ENCODE measurements at places on chromosomes 6 and 20. TPM values are rescaled to one million over a fixed set of nuclear protein-coding genes. Genes with fewer than 3 reads are reported as not detected.

DNA sequence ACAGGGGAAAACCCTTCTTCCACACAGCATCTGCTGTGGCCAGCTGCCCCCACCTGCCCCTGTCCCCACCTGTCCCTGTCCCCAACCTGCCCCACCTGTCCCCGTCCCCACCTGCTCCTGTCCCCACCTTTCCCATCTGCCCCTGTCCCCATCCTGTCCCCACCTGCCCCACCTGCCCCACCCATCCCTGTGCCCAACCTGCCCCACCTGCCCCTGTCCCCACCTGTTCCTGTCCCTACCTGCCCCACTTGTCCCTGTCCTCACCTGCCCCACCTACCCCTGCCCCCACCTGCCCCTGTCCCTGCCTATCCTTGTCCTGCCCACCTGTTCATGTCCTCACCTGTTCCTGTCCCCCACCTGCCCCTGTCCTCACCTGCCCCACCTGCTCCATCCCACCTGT is 6.4 kb upstream of the MYT1 start:
- H3K27ac ChIP-seq: no peak overlapping the region
- H3K27me3 ChIP-seq: peaks cover 33% of the 10 kb centered on the region
- no peak for DNase-seq
- H3K36me3 ChIP-seq: no peaks in the 10 kb centered on the region
- H3K4me1 ChIP-seq: peaks cover 1% of the 10 kb centered on the region

DNA sequence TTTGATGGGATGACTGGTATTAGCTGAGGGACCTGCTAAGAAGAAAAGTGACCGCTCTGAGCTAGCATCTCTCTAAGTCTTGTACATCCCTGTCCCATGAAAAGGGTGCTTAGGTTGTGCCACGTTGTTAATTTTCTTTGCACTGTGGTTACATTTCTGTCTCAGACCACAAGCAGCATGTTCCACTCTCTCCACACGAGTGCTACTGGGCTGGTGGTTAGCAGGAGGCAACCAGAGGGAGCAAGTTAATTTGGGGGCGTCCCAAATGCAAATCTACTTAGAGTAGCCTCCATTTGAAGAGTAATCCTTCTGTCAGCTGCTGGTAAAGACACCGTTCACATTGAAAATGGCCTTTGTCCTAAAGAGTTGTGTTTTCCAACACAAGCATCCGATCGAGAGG is 3.4 kb upstream of the SCML4 start:
- H3K27ac ChIP-seq: no peak overlapping the region
- no peaks in the 10 kb centered on the region for H3K36me3 ChIP-seq
- DNase-seq: peak; percentile 59
- peaks cover 40% of the 10 kb centered on the region for H3K4me1 ChIP-seq

GRCh38 chr6:33609019-33609418 is 12.1 kb upstream of the ITPR3 start:
- H3K4me1 ChIP-seq: no peaks in the 10 kb centered on the region
- no peak for DNase-seq
- peaks cover 2% of the 10 kb centered on the region for H3K27me3 ChIP-seq
- H3K4me3 ChIP-seq: no peak overlapping the region
- H3K36me3 ChIP-seq: no peaks in the 10 kb centered on the region

GRCh38 chr20:56501116-56501515 is 23.4 kb upstream of the FAM209A start:
- H3K27me3 ChIP-seq: no peaks in the 10 kb centered on the region
- peaks cover 19% of the 10 kb centered on the region for H3K4me1 ChIP-seq
- DNase-seq: no peak
- peaks cover 22% of the 10 kb centered on the region for H3K36me3 ChIP-seq
- no peak overlapping the region for H3K4me3 ChIP-seq

DNA sequence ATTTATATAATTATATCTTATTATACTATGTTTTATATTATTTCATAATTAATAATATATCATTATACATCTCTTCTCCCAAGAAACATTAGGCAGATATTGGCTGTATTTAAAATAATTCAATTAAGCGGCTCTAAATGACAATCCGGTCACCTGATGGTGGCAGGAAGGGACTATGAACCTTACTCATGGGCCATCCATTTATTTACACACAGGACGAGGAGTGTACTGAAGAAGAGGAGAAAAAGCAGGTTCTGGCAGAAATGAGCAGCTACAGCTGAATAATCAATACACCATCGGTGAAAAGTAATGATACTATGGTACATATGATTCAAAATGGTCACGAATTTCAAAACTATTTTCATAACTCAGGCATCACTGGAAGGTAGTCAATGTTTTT is 277.7 kb downstream of the KIF16B start:
- H3K27ac ChIP-seq: no peak overlapping the region
- H3K4me1 ChIP-seq: no peaks in the 10 kb centered on the region
- no peaks in the 10 kb centered on the region for H3K27me3 ChIP-seq
- DNase-seq: no peak
- peaks cover 23% of the 10 kb centered on the region for H3K36me3 ChIP-seq

- no peak overlapping the region for H3K27ac ChIP-seq
- peaks cover 34% of the 10 kb centered on the region for H3K4me1 ChIP-seq
- H3K4me3 ChIP-seq: no peak overlapping the region
- DNase-seq: no peak
- peaks cover 58% of the 10 kb centered on the region for H3K36me3 ChIP-seq
These were observed 3.8 kb downstream of the PRR3 start for GRCh38 chr6:30560930-30561329.

DNA sequence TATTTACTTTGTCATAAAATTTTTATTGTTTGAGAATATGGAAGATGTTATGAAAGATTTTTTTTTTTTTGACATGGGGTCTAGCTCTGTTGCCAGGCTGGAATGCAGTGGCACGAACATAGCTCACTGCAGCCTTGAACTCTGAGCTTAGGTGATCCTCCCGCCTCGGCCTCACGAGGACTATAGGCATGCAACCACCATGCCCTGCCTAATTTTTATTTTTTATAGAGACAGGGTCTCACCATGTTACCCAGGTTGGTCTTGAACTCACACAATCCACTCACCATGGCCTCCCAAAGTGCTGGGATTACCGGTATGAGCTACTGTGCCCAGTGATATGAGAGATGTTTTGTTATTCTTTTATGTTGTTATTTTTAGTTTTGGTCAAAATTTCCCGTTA is 295.8 kb downstream of the TBC1D7 start:
- H3K4me3 ChIP-seq: no peak overlapping the region
- no peak overlapping the region for H3K27ac ChIP-seq
- DNase-seq: no peak
- no peaks in the 10 kb centered on the region for H3K36me3 ChIP-seq
- peaks cover 8% of the 10 kb centered on the region for H3K27me3 ChIP-seq

DNA sequence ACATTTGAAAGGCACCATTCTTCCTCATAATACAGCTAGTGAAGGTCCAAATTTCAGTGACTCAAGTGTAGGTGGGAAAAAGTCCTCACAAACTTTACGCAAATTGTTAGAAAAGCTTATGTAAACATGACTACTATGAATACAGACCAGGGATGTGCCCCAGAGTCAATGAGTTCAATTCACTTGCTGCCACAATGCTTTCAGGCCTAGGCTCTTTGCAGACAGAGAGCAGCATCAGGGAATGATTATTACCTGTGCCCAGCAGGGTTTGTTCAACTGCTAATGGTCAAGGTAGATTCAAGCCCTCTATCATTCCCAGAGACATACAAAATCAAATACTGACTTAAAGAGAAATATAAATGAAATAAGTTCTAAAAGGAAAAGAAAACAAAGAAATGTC is 84.0 kb downstream of the LAMA2 start:
- H3K27ac ChIP-seq: no peak overlapping the region
- H3K27me3 ChIP-seq: no peaks in the 10 kb centered on the region
- H3K4me1 ChIP-seq: no peaks in the 10 kb centered on the region
- H3K4me3 ChIP-seq: no peak overlapping the region
- no peaks in the 10 kb centered on the region for H3K36me3 ChIP-seq

GRCh38 chr20:49843139-49843538 is 30.5 kb downstream of the SLC9A8 start:
- no peak overlapping the region for H3K27ac ChIP-seq
- no peaks in the 10 kb centered on the region for H3K27me3 ChIP-seq
- H3K4me3 ChIP-seq: no peak overlapping the region
- H3K4me1 ChIP-seq: no peaks in the 10 kb centered on the region

- no peaks in the 10 kb centered on the region for H3K27me3 ChIP-seq
- no peak overlapping the region for H3K27ac ChIP-seq
- no peaks in the 10 kb centered on the region for H3K4me1 ChIP-seq
- DNase-seq: no peak
- no peaks in the 10 kb centered on the region for H3K36me3 ChIP-seq
- H3K4me3 ChIP-seq: no peak overlapping the region
These were observed 3.7 kb downstream of the FLRT3 start for GRCh38 chr20:14333721-14334120.

- peaks cover 5% of the 10 kb centered on the region for H3K36me3 ChIP-seq
- H3K27me3 ChIP-seq: no peaks in the 10 kb centered on the region
- DNase-seq: no peak
- no peak overlapping the region for H3K4me3 ChIP-seq
These were observed 116.5 kb downstream of the TCP11 start for GRCh38 chr6:35024551-35025054.

DNA sequence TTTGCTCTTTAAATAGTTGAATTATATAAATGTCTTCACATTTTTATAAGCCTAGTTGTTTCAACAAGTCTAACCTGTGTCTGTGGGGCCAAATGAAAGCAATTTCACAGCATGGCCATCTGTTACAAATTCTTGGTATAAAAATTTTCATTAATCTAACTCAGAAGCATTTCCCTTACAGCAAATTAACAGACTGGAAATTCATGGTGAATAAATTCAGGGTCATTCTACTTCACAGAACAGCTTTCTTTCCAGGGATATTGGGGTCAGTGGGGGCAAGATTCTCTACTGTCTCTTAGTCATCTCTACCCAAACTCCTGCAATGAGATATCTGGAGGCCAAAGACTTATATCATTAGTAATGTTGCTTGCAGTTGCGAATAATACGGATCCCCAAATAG is 352.1 kb downstream of the MMUT start:
- H3K4me3 ChIP-seq: no peak overlapping the region
- no peak for DNase-seq
- H3K27me3 ChIP-seq: no peaks in the 10 kb centered on the region
- no peaks in the 10 kb centered on the region for H3K4me1 ChIP-seq
- no peak overlapping the region for H3K27ac ChIP-seq
- H3K36me3 ChIP-seq: no peaks in the 10 kb centered on the region

The INSM1 gene
- 6.8 TPM for total RNA-seq

The OOEP gene
- total RNA-seq: 0.55 TPM

The ID4 gene
- not detected for total RNA-seq

The DDO gene
- total RNA-seq: not detected

The HLA-DQB1 gene
- 2.3 TPM for total RNA-seq

The SLC16A10 gene
- 6.2 TPM for total RNA-seq

The GMDS gene
- total RNA-seq: 33.5 TPM

The APMAP gene
- 26.8 TPM for total RNA-seq

Measured in activated CD4-positive, alpha-beta T cell treated with anti-CD3 and anti-CD28 coated beads for 36 hours (primary cell).